ENCODE measurements at places on chromosomes 7 and 10.
A peak's percentile ranks its signal among the peaks of the same experiment; 100 is the strongest.

DNA sequence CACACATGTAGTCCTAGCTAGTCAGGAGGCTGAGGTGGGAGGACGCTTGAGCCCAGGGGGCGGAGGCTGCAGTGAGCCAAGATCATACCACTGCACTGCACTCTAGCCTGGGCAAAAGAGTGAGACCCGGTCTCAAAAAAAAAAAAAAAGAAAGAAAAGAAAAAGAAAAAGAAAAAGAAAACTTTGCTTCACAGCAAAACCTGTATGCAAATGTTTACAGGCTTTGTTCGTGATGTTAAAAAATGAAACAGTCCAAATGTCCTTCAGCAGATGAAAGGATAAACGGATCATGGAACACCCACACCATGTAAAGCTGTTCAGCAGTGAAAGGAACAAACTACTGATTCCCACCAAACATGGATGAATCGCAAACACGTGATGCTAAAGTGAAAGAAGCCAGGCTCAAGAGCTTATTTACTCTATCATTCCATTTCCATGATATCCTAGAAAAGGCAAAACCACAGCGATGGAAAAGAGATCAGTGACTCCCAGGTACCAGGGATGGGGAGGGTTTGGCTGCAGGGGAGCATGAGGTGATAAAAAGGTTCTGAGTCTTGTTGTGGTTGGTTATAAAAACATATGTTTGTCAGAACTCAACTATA lies 15.1 kb downstream of the LRRC20 start:
- DNase-seq = no peak

GRCh38 chr7:101882005-101882421 lies 64.6 kb downstream of the CUX1 start:
- DNase-seq = no peak

DNA sequence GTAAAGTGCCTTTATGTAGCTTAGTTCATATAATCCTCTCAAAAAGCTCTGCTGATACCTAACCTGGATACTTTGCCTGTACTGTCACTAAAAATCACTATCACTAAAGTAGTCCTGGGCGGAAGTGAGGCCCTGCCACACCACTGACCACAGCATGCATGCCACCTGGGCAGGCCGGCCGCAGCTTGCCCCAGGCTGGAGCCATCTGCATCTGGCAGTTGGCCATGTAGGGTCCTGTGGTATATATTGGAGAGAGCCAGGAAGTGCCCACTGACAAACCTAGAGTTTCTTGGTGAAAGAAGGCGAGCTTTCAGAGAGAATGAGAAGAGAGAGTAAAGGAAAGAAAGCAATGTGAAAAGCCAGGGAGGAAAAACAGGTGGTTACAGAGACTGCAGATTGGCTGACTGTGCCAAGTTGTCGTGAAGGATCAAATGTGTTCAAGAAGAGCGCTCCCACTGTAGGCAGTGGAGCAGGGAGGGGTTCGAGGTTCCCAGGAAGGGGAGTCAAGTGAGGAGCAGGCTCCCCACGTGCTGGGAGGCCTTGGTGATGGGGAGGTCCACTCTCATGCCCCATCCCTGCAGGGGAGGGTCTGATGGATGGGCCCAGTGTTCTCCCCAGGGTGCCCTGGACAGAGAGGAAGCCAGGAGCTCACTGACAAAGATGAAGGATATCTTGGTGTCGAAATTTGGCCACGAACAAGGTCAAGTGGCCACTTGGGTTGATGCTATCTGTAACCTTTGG lies 13.6 kb downstream of the LOXL4 start:
- DNase-seq = no peak

- DNase-seq = no peak
These were observed 28.1 kb upstream of the SH2D4B start for GRCh38 chr10:80509403-80510161.

GRCh38 chr10:92538231-92538958 lies 35.5 kb downstream of the IDE start:
- DNase-seq = no peak

- no peak for DNase-seq
These were observed 16.4 kb upstream of the C10orf120 start for GRCh38 chr10:122716025-122716424.

DNA sequence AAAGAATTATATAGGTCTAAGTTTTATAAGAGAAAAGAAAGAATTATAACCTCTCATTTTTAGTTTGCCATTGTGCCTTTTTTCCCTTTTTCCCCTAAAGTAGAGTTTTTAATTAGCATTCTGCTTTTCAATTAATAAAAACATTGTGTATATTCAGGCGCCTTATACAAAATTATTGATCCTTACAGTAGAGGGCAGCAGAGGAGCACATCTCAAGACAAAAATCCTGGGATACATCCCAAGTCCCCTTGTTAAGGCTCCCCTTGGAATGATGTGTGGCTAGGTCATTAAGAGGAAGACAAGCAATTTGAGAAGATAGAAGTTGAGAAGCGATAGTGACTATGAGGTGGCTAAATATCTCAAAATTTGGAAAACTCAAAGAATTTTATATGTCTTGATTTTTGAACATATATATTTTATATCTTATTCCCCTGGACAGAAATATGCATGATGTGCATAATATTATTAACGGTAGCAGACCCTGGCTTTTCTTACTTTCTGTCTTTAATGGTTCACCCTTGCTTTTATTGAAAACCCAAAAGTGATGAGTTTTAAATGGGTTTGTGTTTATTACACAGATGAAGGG lies 19.1 kb upstream of the TPK1 start:
- DNase-seq = peak; percentile 52

- DNase-seq = no peak
These were observed 69.2 kb upstream of the SFMBT2 start for GRCh38 chr10:7479861-7480598.
